Hepatocyte (in vitro differentiated cells): ENCODE measurements at places on chromosomes 11 and 22.

- no peak for DNase-seq
Measured at GRCh38 chr22:37627545-37627944, 11.9 kb upstream of the SH3BP1 start.

DNA sequence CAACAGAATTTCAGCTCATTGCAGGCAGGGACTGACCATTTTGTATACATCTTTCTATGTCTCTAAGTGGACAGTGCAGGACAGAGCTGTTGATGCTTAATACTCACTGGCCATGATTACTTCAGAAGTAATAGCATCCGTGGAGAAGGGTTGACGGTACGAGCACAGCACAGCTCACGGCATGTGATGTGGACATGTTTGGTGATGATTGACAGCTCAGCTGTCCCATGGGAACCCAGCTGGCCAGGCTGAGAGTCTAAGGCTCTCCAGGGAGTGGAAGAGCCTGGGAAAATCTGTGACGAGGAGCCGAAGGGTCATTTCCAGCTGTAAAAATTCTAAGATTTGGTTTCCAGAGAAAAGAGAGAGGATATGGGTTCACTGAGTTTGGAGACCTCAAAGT, 198.2 kb downstream of the SNX19 start:
- DNase-seq = no peak

GRCh38 chr11:6402561-6402981, 12.3 kb downstream of the SMPD1 start:
- DNase-seq = no peak

- DNase-seq = no peak
Measured at GRCh38 chr11:112614605-112615004, 346.6 kb upstream of the NCAM1 start.

DNA sequence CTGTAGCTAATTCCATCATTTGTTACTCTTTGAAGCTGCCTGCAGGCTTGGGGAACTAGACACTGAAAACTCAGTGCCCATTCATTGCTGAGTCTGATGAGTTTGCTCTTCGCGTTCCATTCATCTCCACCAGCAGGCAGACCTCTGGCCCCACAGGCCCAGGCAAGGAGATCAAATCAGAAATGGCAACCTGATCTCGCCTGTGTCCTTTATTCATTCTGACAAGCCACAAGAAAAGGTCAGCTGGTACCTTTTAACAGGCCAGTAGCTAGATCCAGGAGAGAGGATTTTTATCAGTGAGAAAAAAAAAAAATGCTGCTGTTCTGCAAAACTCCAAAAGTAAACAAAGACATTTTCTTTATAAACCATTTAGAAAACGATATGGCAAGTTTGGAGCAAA, 742.5 kb downstream of the ETS1 start:
- no peak for DNase-seq

GRCh38 chr22:23072077-23072910, 2.0 kb downstream of the GNAZ start:
- DNase-seq = no peak

- no peak for DNase-seq
Measured at GRCh38 chr11:65431451-65432099, 9.0 kb downstream of the NEAT1 start.

- DNase-seq = no peak
Measured at GRCh38 chr11:46127150-46127638, 5.9 kb upstream of the PHF21A start.

DNA sequence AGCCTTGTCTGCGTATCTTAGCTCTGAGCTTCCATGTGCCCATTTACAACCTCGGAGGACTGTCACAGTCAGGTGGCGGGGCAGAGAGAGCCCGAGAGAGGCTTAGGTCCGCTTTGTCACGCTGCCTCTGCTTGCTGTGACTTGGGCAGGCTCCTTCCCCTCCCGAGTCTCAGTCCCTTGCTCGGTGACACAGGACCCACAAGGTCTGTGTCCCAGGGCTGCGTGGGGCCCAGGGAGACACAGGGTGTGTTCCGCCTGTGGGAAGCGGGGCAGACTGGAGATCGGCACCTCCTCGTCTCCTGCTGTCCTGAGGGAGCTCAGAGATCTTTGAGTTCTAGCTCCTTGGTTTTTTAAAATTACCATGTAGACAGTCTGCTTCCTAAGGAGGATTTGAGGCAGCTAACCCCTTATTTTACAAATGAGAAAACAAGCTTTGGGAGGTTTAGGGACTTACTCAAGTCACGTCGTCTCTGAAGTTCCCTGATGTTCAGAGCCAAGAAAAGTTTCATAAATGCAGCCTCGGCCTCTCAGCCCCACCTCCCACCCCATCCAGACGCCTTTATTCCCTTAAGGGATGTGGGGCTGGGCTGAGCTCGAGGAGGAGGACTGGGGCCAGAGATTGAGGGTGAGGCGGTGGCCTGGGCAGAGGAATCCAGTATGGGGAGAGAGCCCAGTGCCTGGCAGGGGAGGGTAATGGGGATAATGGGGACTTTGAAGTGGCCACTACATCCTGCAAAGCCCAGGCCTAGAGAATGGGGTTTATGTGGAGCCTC, 103.6 kb downstream of the NECTIN1 start:
- DNase-seq = no peak

DNA sequence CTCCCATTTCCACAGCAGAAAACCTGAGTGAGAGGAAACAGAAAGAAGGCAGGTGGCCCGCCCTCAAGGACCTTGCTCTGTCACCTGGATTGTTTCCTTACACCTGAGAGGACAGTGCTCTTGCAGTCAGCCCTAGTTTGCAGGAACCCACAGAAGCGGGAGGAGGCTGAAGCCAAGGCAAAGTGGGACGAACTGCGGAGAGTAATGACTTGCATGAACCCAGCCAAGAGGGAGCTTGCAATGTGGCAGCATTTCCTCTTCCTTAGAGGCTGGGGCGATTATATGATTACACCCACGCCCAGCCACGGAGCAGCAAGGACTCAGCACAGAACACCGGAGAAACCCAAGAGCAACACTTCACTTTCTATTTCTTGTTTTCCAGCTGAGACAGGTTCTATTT, 102.6 kb downstream of the SPON1 start:
- no peak for DNase-seq
